ENCODE measurements at places on chromosomes 6 and 20. TPM values are rescaled to one million over a fixed set of nuclear protein-coding genes. Genes with fewer than 3 reads are reported as not detected.

The FERMT1 gene
- 7.5 TPM for total RNA-seq

The PAX1 gene
- not detected for total RNA-seq

The TGM6 gene
- total RNA-seq: not detected

The TMEM170B gene
- total RNA-seq: 0.35 TPM

The GSTA3 gene
- not detected for total RNA-seq

The TMEM200A gene
- 7.3 TPM for total RNA-seq

The VSX1 gene
- total RNA-seq: not detected

Measured in myometrial cell (primary cell).